NCI-H69 (cell line): ENCODE measurements at places on chromosomes 5 and 9.

- DNase-seq = no peak
These were observed 882 bp downstream of the CERCAM start for GRCh38 chr9:128421482-128421996.

DNA sequence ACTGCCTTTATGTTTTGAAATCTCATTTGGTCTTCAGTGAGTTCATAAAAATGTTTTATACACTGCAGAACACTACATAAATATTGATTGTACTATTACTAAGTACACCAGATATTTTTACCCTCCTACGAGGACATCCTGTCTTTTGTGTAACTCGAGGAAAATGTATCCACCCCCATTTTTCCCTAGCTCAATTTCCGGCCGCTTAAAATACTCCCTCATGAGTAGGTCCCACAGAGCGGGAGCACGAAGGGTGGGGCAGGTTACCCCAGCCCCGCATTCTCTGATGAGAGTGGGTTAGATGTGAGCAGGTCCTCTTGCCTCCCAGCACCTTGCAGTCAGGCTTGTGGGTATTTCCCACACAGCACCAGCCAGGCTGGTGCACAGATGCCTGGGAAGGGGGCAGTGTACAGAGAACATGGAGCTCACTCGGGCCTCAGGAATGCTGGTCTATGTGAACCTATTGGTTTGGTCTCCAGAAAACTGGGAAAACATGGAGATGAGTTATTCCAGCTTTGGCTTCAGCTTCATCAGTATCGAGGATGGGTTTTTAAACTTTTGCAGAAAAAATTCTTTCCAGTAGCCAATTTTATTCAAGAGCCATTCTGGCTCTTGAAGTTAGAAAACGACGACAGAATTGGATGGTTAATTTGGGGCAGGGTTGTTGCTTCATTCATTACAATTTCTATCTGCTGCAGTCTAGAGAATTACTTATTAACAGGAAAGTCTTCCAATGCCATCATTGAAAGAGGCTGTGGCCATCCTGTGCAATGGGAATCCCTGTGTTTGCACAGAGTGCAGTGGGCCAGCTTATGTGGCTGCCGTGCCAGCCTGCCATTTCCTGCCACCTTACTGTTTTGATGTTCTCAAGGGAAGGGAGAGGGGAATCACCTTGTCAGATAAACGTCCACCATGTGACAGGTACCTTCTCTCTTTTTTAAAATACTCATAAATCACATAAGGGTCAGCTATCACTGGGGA is 73.2 kb downstream of the WDR41 start:
- DNase-seq = no peak

DNA sequence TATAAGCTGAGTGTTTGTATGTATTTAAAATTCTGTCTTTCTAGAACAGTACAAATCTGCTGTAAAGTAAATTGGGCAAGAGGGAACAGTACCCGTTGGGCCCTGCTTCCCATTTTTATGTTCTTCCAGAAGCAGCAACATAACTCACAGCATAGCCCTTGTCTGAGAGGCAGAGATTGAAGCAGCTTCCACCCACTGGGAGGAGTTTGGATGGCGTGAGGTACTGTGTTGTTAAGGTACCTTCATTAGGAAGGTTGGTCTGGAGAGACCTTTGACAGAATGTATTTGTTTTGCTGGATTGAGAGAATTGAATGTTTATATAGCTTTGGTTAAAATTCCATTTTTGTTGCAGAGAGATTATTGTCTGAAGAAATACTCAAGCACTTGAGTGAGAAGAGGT is 24.8 kb downstream of the RAI14 start:
- peak; percentile 24 for DNase-seq

DNA sequence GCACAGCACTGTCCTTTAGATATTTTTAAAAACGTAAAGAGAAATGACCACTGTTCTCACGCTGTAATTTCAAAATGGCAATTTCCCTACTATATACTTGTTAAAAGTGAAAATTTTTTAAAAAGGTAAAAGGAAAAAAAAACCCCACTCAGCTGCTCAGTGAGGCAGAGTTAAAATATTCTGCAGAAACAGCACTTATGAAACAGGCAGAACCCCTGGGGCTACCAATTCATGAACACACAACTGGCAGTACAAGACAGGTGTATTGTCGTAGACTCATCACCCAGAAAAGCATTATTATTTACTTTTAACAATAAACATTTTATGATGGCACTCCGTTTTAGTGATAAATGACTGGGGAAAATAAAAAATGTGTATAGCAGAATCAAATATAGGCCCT is 1.5 kb upstream of the RASGRF2 start:
- DNase-seq = peak; percentile 45

DNA sequence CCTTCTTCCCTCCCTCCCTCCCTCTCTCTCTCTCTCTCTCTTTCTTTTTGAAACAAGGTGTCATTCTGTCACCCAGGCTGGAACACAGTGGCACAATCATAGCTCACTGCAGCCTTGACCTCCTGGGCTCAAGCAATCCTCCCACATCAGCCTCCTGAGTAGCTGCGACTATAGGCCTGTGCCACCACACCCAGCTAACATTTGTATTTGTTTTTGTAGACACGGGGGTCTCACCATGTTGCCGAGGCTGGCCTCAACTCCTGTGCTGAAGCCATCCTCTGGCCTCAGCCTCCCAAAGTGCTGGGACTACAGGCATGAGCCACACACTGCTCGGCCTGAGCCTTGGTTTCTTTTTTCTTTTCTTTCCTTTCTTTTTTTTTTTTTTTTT is 45.8 kb downstream of the PLPP7 start:
- DNase-seq = no peak

- no peak for DNase-seq
These were observed 73.6 kb downstream of the TLR4 start for GRCh38 chr9:117777823-117778222.

DNA sequence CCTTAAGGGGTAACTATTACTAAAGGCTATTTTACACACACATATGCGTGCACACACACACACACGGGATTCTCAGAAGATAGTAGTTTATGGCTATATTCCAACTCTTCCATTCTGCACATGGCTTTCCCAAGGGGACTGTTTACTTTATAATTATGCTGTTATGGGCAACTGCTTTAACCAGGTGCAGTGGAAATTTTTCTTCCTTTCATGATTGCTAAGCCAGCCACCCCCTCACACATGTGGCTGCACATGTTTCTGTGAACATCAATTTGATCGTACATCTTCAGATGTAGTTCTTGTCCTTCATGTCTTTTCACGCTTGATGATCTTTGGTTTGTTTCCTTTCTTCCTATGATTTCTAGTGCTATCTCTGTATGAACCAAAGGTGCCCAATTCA is 37.0 kb downstream of the MRPS30 start:
- DNase-seq = peak; percentile 95

- no peak for DNase-seq
These were observed 31.0 kb downstream of the SNX18 start for GRCh38 chr5:54548565-54548964.

DNA sequence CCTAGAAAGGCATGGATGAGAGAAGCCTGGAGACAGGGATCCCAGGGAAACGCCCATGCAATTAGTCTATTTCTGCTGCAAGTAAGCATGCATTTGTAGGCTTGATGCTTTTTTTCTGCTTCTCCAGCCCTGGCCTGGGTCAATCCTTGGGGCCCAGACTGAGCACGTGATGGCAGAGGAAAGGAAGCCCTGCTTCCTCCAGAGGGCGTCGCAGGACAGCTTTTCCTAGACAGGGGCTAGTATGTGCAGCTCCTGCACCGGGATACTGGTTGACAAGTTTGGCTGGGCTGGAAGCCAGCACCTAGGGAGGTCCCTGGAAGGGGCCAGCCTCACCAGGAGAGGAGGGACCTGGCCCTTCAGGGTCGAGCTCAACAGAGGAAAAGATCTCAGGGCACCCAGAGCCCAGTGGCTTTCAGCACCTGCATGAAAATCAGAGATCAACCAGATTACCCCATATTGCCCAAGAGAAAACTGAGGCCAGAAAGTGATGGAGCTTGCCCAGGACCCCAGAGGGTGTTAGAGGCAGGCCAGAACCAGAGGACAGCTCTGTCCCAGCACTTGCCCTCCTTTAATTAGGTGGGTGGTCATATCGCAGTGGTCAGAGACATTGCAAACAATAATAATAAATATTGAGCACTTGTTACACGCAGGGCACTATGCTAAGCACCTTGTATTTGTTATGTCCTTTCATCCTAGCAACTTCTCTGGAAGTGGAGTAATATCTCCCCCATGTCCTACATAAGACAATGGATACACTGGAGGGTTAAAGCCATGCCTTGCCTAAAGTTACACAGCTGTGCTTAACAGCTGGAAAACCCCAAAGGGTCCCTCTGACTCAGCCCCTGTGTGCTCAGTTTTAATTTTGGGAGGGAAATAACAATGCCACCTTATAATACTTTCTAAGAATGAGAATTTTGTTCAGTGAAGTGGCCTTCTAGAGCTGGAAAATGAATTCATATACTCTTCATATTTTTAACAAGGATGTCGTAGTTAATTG is 67.1 kb downstream of the KLF4 start:
- peak; percentile 93 for DNase-seq

DNA sequence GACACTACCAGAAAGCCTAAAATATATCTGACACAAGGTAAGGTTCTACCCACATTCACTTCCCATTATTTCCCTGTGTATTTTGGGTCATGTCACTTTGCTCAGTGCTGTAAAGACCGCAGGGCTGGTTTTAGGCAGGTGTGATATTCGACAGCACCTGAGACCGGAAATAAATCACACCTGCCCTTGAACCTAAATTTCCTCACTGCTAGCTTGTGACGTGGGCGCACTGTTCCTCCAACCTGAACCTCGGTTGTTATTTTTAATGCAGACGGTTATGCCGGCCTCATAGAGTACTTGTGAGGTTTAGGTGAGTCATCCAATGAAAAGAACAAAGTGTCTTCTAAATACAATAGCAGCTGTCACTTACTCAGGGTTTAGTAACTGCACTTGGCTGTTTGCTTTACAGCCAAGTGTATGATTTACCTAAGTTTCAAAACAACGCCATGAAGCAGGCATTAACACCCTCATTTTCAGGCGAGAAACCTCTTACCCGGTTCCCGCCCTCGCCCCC is 20.7 kb upstream of the ZNF782 start:
- peak; percentile 78 for DNase-seq

- peak; percentile 19 for DNase-seq
These were observed 5.2 kb upstream of the RNF14 start for GRCh38 chr5:141963701-141964100.

GRCh38 chr5:78649211-78649695 is 681 bp upstream of the LHFPL2 start:
- DNase-seq = peak; percentile 22

DNA sequence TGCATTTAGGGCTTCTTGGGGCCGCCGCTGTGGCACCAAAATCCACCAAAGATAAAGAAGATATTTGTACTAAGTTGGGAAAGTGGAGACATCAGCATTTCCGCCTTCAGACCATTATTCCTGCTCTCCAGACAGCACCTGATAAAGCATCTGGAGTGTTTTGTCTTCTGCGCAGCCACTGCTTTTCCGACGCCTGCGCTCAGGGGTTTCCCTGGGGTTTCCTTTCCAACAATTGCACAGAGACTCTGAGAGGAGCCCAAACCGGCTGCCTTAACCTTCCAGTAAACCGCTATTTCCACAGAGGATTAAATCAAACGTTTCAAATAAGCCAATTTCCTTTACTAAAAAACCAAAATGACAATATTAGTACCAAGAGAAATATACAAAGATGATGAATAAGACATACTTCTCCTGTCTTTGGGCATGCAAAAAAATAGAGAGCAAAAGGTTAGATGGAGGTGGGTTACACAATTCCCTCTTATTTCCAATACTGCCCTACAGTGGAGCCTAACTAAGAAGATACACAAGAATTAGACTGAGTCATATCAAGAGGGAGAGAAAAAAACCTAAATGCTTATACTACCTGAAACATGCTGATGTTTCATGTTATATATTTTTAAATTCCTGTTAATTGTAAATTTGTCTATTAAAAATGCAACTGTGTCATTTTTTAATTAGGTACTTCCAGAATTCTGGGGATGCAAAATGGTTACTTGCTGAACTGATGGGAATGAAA is 98.4 kb downstream of the MAPKAP1 start:
- no peak for DNase-seq

- peak; percentile 57 for DNase-seq
These were observed 344.3 kb downstream of the ZNF608 start for GRCh38 chr5:124402144-124402581.

GRCh38 chr5:62142351-62142750 is 163.7 kb upstream of the KIF2A start:
- DNase-seq = peak; percentile 39

GRCh38 chr5:168284809-168285208 is 6.6 kb upstream of the WWC1 start:
- no peak for DNase-seq

GRCh38 chr9:88429595-88430430 is 41.6 kb downstream of the SPIN1 start:
- no peak for DNase-seq

DNA sequence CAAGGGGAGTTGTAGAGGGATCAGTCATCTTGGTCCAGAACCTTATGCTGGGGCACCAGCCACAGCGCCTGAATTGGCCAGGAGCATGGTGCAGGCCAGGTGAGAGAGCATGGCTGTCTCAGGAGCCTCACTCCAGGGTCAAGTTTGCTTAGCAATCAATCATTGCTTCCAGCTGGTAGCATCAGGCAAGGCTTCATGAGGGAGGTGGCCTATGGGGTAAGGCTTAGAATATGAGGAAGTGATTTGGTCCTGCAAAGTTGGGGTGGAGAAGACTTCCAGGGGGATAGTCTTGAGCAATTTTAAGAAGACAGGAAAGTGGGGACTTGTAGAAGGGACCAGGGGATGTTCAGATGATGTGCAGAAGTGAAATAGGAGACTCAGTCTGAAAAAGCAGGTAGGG is 53.9 kb upstream of the PITX1 start:
- DNase-seq = no peak

DNA sequence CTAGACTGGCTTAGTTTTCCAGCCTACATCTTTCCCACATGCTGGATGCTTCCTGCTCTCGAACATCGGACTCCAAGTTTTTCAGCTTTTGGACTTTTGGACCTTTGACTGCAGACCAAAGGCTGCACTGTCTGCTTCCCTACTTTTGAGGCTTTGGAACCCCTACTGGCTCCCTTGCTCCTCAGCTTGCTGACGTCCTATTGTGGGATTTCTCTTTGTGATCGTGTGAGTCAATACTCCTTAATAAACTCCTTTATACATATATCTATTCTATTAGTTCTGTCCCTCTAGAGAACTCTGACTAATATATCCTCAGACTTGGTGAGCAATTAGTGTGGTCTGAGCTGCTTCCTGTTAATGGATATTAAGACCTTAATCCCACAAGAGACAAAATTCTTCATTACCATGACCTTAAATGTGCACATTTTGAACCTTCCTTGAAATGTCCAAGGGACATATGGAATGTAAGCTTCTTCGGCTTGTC is 752.9 kb downstream of the CDH18 start:
- DNase-seq = no peak
